HS-5 (cell line): ENCODE measurements at places on chromosomes 6 and 20.

DNA sequence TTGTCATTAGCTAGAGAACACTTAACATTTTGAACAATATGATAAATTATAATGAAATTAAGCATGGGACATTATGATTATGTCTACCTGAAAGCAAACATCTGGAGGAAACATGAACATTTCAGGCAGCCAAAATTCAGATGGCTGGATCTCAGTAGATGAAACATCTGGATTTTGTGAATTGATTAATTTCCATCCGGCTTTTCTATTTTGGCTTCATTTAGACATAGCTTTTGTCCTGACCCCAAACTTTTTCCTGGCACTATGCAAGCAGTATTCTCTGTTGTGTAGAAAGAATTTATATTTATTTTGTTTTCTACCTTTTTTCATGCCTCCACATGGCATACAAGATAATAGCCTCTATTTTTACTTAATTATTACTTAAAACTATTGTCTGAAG, 186.3 kb downstream of the OGFRL1 start:
- no peak for DNase-seq

GRCh38 chr20:40471261-40471629, 217.8 kb downstream of the MAFB start:
- no peak for DNase-seq

DNA sequence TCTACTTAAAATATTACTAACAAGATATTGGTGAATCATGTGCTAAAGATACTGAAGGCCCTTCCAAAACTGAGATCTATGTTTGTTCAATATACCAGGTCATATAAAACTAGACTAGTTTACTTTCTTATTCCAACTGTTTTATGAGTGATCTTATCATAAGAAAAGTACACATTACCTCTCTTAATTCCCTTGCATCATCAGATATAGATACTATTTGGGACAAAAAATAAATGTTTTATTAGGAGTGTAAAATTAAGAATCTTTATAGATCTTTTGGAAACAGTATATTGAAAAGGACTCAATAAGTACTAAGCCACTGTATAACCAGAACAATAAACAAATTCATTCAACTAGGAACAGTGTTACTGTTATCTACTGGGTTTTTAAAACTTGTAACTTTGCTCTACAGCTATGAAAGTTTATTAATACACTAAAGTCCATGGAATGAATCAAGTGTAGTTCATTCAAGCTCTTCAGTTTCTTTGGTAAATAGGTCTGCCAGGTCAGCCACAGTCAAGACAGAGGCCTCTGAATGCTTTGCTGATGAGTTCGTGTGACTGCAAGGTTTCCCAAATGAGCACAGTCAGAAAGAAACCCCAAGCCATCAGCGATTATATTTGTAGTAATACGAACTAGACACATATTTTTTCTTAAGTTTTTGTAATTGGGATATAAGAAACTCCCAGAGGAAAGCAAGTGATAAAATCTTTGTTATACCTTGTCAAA, 71.8 kb upstream of the FBXO30 start:
- no peak for DNase-seq

DNA sequence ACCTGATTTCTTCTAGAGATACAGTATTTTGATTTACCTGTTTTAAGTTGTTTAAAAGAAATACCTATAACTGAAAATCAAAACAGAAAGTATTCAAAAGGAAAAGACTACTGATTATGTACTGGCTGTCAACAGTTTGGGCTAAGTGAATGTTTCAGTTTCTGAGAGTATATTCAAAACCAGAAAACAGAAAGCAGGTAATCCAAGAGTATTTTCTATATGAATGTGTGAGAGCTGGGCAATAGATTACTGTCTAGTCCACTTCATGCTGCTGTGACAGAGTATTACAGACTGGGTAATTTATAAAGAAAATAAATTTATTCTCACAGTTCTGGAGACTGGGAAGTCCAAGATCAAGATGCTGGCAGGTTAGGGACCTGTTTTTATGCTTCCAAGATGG, 261.0 kb downstream of the ARHGAP18 start:
- DNase-seq, result no peak

GRCh38 chr20:821731-822065, 11.8 kb upstream of the FAM110A start:
- no peak for DNase-seq

DNA sequence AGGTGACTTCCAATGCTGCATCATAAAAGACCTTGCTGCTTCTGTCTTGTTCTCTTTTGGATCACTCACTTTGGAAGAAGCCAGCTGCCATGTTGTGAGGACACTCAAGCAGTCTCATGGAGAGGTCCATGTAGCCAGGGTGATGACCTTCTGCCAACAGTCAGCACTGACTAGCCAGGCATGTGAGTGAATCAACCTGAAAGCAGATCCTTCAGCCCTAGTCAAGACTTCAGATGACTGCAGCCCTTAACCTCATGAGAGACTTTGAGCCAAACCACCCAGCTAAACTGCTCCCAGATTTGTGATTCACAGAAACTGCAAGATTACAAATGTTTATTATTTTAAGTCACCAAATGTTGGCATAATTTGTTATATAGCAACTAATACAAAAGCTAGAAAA, 86.0 kb upstream of the IYD start:
- no peak for DNase-seq

- DNase-seq, result no peak
Observed at GRCh38 chr20:21109144-21109543, 3.0 kb upstream of the LINC00237 start.

DNA sequence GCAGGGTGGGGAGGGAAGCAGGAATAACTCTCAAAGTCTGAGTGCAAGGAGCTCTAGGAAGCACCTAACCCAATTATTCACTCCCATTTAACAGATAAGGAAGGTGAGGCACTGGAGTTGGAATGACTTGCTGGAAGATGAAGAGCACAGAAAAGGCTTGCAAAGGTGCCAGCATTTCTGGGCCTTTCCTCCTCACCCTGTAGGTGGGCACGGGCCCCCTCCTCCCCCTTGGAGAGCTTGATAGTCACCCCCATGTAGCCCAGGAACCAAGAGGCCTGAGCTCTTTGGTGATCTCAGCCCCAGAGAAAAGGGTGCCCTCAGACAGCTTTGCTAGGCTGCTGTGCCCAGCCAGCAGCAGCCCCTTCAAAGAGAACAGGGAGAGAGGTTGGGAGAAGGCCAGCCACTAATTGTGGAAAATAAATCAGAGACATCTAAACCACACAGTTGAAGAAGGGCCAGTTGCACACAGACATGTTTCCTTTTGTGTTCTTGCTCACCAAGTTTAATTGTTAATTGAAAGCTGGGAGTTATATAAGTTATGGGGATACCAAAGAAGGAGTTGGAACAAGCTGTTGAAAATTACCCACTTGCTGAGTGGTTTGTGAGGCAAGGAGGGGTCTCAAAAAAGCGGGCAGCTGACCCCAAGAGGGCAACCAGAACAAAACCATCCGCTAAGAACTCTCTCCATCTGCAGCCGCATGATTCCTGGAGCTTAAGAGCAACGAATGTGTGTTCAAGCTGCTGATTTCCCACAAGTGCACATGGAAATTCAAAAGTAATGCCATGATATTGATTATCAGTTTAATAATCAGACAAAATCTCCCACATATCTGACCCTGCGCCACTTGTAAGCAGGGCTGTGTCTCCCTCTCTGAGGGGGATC, 77.0 kb downstream of the MRPL14 start:
- no peak for DNase-seq

GRCh38 chr6:132446141-132446854, 45.0 kb upstream of the MOXD1 start:
- DNase-seq, result no peak

DNA sequence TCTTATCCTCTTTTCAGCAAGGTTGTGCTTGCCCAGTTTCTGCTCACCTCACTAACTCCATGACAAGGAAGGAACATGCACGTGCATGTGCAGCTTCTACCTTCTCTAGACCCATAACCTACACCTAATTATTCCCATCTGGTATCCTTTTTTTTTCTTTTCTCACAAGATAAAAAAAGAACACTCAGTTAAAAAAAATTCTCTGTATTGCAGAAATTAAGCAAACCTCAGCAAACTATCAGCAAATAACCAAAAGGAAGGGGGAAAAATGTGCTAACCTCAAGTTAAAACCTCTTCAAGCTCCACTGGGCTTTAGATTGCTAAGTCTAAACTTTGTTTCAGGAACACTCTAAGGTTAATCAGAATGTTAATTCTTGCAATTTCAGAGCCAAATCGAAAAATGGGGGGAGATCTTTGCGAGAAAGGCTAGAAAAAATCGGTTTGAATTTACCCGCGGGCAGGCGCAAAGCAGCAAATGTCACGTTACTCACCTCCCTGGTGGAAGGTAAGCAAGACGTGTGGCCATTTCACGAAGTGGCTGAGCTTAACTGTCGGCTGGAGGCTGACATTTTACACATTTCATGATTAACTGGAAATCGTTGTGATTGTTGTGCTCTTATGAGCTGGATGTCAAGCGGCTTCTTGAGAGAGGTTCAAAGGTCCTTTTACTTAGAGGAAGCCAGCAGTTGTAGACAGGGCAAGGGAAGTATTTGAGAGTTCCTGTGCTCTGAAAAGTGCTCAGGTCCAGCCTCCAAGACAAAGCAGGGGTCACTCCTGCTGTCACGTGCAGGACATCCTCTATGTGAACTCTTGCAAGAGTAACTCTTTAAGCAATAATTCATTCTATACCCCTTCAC, 19.1 kb downstream of the TFAP2B start:
- no peak for DNase-seq

- no peak for DNase-seq
Observed at GRCh38 chr20:1345030-1345755, 16.3 kb upstream of the SDCBP2 start.

DNA sequence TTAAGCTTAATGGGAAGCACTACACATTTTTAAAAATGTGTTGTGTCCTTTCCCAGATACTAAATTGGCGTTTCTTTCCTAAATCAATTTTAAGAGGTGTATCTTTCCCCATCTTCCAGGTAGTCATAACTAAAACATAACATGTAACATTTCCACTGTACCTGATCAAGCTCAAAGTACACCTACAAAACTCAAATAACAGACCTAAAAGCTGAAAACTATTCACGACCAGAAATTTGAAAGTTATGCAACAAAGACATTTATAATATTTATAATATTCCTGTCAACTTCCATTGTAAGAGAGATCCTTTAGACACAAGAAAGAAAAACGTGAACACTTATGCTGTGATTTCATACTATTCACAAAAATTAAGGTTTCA, 3.5 kb downstream of the STAU1 start:
- DNase-seq, result no peak

- no peak for DNase-seq
Observed at GRCh38 chr20:17406051-17406590, 125.1 kb downstream of the BFSP1 start.

GRCh38 chr6:8557014-8557748, 121.8 kb upstream of the SLC35B3 start:
- no peak for DNase-seq

DNA sequence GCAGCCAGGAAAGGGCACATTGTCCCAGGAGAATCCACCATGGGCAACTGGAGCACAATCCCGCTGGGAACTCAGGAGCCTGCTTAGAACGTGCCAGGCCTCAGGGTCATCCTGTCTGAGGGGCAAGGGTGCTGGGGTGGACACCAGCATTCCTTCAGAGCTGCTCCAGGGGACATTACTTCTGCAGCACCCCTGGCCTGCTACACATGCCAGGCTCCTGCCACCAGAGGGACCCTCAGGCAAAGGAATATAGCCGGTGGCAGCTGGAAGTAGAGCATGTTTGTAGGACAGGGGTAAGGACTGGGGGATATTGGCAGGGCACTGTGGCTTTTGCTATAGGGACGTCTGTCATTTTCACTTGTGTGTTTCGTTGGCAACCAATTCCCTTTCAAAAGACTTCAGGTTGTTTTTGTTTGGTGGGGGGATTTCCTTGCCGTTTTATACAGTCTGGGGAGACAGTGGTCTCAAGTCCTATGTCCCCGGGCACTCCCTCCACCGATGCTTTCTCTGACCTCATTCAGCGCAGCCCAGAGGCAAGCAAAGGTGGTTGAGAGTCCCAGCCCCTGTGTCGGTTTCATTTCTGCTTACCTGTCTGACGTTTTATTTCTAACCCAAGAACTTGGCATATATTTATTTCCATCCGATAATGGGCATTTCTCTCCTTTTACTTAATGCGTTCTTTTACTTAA, 130.8 kb downstream of the JPH2 start:
- DNase-seq, result no peak

- no peak for DNase-seq
Observed at GRCh38 chr6:157135691-157136090, 187.6 kb downstream of the TMEM242 start.

DNA sequence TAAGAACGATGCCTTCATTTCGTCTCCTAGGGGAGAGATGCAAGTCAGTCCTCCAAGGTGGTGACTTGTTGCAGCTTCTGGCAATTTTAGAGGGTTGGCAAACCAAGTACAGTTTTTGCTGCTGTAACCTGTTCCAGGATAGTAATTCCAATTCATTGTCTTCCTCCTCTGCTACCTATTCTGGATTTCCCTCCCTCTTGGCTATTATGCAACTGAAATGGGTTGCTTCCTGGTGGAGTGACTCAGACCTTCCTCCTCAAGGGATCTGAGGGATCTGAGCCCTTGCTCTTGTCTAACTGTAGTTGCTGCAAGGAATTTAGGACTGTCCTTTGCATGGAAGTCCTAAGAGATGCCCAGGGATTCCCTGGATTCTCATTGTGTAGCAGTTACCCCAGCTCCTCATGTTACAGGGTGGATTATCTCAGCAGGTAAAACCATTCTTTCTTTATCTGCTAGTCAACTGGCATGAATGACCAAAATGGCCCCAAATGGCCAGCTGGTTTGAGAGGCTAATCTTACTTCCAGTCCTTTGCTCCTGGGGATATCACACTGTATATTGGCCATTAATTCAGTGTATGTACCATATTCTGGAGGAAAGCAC, 17.6 kb upstream of the ELMO2 start:
- DNase-seq, result no peak

- DNase-seq, result no peak
Observed at GRCh38 chr6:157548635-157549467, 167.9 kb downstream of the ZDHHC14 start.

DNA sequence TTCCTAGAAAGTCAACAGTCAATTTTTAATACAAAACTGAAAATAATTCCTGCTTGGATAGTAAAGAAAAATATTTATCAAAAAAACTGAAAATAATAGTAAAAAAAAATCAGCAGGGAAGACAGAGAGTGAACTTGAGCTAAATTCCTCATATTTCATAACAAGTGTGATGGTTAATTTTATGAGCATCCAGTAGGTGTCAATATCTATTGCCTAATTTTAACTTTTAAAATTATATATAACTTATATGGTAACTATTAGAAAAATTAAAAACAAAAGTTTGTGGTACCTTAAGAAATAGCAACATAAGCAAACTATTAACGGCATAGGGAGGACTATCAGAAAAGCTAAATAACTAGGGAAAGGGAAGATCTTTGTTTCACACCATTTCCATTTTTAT, 2.1 kb downstream of the EPM2A start:
- no peak for DNase-seq

DNA sequence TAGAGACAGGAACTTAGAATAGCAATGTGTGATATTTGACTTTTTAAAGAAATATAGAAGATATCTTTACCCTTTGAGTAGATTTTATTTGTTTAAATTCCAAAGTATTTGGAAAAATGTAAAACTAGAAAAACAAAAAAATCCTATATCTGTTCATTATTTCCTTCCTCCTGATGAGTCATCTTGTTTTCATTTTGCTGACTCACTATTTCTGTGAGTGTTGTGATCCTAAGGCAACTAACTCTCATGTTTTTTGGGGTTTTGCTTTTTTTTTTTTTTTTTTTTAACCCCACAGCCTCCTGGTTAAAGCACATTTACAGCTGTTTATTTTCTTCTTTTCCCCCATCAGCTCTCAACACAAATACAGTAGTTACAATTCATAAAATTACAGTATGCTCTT, 37.8 kb upstream of the THEMIS start:
- no peak for DNase-seq
